Activated T-helper 1 cell treated with anti-CD3 and anti-CD28 coated beads, Interleukin-12 subunit alpha, Interleukin-12 subunit beta, Interleukin-2, Interleukin-4 antibody, amounts not matched to agents 30 ng/mL and 10 ng/mL and 1 ng/mL, durations not matched to agents 14 hours and 24 hours and 36 hours (primary cell): ENCODE measurements at places on chromosomes 4 and X. TPM values are rescaled to one million over a fixed set of nuclear protein-coding genes. Genes with fewer than 3 reads are reported as not detected.

Gene F8
- total RNA-seq = 2.7 and 2.9 TPM in 2 replicates

Gene CT45A10
- total RNA-seq = not detected in 2 replicates

Gene PALLD
- total RNA-seq = 22.9 and 24.6 TPM in 2 replicates

DNA sequence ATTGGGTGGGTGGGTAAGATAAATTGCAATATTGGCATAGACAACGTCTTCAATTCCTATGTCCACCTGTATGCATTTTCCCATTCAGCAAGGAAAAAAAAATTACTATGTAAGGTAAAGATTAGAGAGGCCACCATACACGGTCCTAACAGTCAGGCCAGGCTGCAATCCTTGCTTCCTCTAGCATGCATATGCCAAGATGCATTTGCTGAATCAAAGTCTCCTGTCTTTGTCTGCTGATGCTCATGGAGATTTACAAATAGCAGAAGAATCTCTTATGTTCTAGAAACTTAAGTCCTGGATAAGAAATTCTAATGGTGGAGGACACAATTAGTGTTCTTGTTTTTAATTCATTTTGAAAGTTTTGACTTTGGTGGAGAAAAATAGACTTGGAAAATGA, 206.8 kb downstream of the PDGFC start:
- no peak for DNase-seq

Gene CXorf49
- not detected in 2 replicates for total RNA-seq

DNA sequence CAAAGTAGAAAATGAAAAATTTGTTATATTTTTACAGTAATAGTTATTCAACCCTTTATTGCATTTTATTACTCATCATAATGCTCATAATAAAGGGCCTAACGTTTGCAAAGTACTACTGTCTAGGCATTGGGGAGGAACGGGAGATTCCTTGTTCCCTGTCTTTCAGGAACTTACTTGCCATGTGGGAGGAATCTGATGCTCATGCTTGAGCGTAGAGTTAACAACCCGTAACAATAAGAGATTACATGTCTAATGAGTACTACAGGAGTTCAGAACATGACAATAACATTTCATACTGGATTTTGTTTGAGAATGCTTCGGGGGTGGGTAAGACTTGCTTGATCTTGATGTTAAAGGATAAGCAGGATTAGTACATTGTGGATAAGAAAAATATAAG, 2.9 kb downstream of the CCSER1 start:
- DNase-seq = no peak

Gene FGFR3
- 0.29 and 0.39 TPM in 2 replicates for total RNA-seq

DNA sequence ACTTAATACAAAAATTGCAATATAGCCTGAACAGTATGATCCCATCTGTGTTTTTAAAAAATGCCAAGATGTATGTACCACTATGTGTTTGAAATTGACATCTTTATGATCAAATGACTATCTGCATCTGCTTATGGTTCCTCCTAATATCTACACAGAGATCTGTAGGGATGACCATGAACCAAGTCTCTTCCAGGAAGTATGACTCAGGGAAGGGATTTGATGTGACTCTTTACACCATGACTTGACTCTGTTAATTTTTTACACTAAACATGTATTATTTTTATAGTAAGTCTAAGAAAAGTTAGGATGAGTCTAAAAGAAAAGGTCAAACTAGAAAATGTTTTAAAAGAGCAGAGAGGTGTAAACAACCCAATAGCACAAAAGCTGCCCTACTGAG, 164.0 kb downstream of the SH3KBP1 start:
- DNase-seq = no peak

DNA sequence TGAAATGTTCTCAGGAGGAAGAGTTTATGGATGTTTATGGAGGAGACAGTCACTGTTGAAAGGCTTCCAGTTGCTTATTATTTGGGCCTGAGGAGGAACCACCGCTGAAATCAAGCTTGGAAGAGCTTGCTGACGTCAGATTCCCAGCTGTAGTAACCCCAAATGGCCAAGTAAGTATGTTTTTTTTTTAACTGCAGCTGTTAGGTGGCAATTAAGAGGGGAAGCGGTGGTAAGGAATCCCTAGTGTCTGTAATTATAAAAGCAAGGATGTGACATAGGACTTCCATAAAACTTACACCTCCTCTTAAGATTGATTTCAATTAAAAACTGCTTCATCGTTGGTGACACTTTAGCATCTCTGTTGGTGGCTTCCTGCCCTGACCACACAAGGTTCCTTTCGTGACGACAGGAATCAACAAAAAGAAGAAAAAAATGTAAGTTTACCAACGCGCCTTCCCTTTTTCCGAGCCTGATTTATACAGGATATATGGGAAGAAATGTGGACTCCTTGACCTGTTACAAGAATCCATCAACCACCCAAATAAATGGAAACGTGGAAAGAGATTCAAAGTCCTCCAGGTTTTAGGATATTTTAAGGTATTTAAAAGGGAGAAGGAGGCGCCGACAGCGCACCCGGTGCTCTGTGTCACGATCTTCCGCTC, 884 bp downstream of the RELL1 start:
- peak; percentile 52 for DNase-seq

GRCh38 chrX:119391279-119391678, 7.9 kb upstream of the SLC25A43 start:
- no peak for DNase-seq

GRCh38 chrX:68824565-68825125, 4.2 kb upstream of the EFNB1 start:
- no peak for DNase-seq

DNA sequence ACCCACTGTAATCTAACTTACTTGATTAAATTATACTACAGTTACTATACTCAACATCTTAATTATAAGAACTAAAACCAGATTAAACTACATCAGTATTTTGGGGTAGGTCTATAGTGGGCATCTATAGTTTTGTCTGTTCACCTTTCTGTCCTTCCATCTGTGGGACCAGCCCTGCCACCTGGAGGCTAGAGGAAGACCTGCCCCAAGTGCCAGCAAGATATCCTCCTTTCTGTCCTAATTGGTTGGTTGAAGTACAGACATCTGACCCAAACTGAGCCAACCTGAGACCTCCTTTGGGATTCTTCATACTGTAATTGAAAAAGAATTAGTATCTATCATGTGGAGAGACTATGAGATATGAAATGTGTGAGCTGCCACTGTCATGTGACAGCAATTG, 172.2 kb upstream of the TLL1 start:
- no peak for DNase-seq

DNA sequence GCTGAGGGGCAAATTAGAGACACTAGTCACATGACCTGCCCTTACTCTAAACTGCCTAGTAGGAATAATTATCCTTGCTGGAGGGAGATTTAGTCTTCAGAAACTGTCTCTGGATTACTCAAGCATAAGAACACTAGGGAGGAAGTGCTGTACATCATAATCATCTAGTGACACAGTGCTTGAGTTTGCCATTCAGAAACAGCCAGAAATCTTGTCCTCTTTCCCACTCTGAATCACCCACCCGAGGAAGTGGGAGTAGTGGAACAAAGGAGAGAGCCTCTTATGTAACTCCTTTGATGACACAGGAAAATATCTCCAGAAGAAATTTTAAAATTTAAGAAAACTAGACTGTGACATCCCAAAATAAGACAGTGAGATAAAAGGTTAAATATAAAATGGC, 69.3 kb upstream of the PCDH19 start:
- no peak for DNase-seq

DNA sequence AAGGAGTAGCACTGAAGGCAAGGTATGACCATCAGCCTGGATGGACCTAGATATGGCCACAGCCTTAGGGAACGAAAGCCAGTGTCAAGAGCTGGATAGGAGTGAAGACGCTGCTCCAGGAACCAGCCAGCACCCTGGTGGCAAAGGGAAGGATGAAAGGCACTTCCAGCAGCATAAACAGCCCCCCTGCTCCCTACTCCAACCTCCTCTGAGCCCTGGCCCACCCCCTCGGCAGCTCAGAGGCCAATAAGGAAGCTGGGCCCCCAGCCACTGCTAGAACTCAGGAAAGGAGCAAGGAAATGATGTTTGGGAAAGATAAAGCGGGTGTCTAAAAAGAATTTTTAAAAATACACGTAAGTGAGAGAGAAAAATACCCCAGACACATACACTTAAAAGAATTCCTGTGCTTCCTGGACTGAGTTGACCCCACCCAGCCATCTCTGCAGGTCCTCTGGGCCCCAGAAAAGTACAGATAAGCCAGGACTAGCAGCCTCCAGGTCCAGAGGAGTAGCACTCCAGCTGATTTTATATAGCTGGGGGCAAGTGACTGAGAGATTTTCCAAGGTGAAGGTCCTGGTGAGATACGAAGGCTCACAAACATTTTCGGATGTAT, 170.4 kb downstream of the SHROOM4 start:
- DNase-seq = no peak

Gene VSIG1
- total RNA-seq = 0.73 TPM in 1 of 2 replicates, not detected in the other

Gene FSTL5
- not detected in 2 replicates for total RNA-seq

GRCh38 chr4:80385397-80386280, 50.1 kb downstream of the CFAP299 start:
- no peak for DNase-seq

DNA sequence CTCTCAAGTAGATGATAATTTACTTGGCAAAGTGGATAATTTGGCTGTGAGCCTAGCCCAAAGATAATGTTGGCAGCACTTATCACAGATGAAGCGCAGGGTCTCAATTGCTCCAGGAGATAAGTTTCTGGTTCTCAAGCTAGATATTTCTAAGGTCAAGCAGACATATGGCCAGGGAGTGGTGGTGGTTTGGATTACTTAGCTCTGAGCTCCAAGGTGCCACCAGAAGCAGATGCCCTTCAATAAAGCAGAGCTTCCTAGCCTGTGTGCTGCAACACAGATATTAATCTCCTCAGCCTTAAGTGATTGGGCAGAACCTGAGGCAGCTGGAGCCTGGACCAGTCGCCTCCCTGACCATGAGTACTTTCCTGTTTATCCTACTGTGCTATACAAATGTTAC, 79.2 kb upstream of the NALF2 start:
- no peak for DNase-seq

Gene CPZ
- not detected in 2 replicates for total RNA-seq

Gene TRIML1
- not detected in 2 replicates for total RNA-seq

DNA sequence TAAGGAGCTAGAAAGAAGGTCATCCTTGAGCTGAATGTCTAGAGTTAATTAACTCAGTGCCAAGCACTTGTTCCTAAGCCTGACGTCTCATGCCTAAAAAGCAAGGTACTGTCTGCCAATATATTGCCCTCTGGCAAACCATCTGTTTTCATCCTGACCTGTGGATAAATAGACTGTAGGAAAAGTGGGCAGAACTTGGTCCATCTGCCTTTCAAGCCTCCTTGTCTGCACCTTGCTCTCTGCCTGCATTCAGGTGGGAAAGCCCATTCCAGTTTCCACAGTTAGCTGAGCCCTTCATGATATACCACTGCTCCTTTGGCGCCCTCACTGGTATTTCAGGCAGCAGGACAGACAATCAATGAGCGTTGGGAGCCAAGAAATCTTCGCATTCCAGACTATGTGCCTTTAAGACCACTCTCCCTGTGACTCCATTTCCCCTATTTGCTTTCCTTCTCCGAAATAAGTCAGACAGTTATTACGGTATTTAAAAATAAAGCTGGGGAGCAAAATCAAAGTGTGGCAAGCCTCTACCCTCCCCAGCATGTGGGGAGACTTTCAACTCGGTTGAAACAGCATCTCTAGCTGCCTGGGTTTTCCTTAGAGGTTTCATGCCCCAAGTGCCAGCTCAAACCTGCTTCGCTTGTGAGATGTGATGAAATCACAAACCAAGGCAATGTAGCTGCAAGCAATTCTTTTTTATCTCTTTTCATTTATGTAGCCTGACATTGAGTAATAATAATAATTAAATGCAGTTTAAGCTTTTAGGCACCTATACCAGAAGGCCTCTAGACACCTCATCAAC, 2.5 kb upstream of the CCDC149 start:
- no peak for DNase-seq

DNA sequence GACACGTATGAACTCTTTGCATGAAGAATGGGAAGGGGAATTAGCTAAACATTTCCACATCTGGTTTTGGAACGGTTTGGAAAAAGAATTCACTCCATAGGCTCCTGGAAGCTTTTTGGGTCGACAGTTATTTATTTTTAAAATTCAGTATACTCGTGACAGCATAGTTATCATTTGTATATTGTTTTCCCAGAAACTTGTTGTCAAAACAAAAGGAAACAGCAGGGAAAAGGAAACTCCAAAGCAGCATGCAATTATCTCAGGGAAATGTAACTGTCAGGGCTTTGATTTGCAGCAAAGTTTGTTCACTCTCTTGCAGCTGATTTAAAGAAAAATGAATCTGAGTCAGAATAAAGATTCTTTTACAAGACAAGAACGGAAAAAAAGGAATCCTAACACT, 86.5 kb downstream of the PLAC1 start:
- DNase-seq = no peak

DNA sequence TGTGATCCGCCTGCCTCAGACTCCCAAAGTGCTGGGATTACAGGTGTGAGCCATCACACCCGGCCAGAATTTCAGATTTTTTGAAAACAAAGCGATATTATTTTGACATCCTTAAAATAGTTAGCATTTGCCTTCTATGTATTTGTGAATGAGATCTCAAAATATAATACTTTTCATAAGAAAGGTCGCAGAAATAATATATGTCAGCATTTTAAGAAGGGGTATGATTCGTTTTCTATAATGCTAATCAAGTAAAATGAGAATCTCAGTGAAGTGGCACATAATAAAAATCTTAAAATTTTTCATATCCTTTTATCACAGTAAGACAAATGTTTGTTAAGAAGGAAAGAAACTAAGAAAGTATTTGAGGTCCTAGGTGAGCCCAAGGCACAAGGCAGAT, 52.2 kb downstream of the GRSF1 start:
- no peak for DNase-seq

Gene KLHL13
- 0.20 TPM in 1 of 2 replicates, not detected in the other for total RNA-seq

Gene SPANXN1
- total RNA-seq = not detected in 2 replicates

DNA sequence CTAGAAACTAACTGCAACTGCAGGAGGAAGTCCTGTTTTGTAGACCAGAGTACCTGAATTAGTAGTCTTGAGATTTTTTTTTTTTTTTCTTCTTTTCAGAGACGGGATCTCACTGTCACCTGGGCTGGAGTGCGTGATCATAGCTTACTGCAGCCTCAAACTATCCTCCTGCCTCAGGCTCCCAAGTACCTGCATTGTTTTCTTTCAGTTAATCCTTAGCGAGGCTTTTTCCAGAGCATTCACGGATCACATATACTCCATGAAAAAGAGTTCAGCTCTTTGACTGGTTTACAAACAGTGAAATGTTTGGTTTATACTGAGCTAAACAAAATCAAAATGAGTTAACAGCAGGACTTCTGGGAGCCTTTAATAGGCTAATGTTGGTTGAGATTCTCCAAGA, 45.8 kb downstream of the KLHL15 start:
- DNase-seq = no peak

- DNase-seq = no peak
These were observed 1161.3 kb downstream of the C4orf33 start for GRCh38 chr4:130257271-130257670.

GRCh38 chrX:38305971-38306370, 21.3 kb downstream of the RPGR start:
- DNase-seq = no peak
